ENCODE measurements at places on chromosomes 2 and 18.

- DNase-seq: no peak
Measured at GRCh38 chr2:188204824-188205223, 86.8 kb upstream of the GULP1 start.

GRCh38 chr18:23146861-23147469 lies 11.7 kb downstream of the CABLES1 start:
- DNase-seq: peak; percentile 66

- DNase-seq: no peak
Measured at GRCh38 chr18:44602845-44603244, 77.8 kb upstream of the SETBP1 start.

- no peak for DNase-seq
Measured at GRCh38 chr18:2897448-2898185, 50.8 kb downstream of the EMILIN2 start.

DNA sequence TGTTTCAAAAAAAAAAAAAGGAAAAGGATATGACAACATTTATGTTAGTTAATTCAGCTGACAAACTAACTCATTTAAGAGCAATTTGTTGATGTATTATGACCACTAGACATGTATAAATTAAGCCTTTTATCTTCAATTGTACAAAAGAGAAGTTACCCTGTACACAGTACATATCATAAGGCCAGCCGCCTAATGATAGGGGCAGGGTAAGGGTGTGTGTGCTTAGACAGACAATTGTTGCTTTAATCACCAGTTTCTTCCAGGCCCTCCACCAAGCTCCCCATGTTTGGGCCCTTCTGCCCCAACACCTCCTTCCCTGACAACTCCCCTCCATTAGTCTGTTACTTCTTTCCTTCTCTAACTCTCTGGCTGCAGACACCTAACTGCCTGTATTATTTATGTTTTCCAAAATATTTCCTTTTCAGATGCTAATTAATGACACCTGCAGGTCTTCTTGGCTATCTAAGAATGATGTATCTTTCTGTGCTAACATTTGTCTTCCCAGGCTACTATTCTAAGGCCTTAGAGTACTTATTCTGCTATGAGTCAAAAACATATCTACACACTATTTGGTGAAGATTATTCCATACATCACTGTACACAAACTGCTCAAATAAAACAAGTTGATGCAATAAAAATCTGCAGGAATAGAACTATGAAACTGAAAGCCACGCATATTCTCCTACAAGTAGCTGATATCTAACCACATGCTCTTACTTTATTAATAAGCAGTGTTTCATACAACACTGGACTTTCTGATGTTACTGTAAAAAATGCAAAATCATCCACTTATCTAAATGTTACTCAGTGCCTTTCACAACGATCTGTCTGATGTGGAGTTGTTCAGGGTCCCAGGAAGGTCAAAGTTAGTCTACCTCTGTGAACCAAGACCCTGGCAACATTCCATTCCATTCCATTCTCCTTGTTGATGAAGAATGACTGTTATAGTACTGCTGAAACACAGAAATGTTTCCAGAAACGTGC lies 26.4 kb downstream of the TMEM131 start:
- DNase-seq: no peak

DNA sequence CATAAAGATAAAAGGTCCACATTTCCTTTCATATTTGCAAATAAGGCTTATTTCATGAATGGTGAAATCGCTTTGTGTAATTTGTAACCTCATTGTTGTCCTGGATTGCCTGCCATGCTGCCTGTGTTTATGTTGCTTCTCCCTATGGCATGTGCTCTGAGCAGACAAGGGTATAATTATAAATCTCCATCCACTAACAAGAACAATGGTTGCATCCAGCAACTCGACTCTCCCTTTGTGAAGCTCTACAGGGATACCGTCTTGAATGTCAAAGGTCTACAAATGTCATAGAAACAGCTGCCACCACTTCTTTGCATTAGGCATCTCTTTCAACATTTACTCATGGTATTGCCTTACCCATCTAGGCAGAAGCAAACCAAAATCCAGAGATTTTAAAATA lies 209.6 kb downstream of the SLC8A1 start:
- no peak for DNase-seq

GRCh38 chr2:218418321-218418716 lies 604 bp upstream of the VIL1 start:
- DNase-seq: no peak

- DNase-seq: no peak
Measured at GRCh38 chr18:9694952-9695495, 13.1 kb upstream of the RAB31 start.

DNA sequence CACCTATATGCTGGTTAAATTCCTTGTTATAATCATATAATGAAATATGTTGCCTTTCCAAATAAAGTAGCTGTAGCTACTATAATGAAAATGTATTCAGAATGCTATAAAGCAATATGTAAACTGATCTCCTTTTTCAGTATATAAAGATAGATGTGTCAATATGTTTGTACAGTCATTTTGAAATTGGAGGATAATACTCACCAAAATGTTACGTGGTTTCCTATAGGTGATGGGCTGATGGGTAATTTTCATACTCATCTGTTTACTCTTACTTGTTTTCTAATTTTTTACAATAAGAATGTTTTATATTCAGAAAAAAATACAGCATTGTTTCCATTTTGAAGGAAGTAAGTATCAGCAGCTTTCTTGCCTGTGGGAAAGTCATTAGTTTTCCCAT lies 70.2 kb downstream of the PRKRA start:
- no peak for DNase-seq

DNA sequence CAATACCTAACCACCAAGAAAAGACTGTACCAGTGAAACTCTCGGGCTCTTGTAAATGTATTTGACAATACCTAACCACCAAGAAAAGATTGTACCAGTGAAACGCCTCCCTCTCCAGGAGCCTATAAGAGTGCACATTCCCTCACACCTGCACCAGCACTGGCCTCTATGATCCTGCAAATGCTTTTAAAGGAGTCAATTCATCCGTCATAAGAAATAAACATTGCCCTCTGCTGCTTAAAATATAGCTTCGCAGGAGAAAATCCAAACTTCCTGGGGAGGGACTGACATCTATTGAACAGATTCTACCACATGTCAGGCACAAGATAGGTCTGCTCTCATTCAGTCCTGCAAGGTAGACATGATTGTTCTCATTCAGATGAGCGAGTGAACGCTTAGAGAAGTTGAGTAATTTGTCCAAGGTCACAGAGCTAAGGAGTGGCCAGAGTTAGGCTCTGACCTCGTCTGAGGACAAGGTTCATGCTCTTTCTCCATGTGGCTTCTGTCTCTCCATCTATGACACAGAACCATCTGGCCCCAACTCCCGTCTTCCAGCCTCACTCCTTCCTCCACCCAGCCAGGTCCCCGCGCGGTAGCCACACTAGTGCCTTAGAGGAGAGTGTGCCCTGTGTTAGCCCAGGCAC lies 38.7 kb downstream of the MCFD2 start:
- peak; percentile 65 for DNase-seq

- no peak for DNase-seq
Measured at GRCh38 chr18:79394534-79395307, 1.0 kb upstream of the NFATC1 start.

GRCh38 chr2:177325554-177325953 lies 61.0 kb upstream of the NFE2L2 start:
- no peak for DNase-seq

DNA sequence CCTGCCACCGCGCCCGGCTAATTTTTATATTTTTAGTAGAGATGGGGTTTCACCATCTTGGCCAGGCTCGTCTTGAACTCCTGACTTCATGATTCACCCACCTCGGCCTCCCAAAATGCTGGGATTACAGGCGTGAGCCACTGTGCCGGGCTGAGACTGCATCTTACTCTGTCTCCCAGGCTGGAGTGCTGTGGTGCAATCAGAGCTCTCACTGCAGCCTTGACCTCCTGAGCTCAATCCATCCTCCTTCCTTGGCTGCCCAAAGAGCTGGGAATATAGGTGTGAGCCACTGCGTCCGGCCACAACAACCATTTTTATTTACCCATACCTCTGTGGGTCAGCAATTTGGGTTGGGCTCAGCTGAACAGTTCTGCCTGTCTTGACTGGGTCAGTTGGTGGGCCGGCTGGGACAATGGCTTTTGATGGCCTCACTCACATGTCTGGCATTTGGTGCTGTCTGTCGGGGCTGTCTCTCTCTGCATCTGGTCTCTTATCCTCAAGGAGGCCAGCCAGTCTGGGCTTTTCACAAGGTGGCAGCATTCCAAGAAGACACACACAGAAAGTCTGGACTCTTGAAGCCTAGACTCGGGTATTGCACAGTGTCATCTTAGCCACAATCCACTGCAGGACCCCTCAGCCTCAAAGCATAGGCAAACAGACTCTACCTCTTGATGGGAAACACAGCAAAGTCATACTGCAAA lies 116.8 kb upstream of the GATA6 start:
- no peak for DNase-seq

- DNase-seq: peak; percentile 35
Measured at GRCh38 chr2:143608758-143609157, 479.5 kb downstream of the ARHGAP15 start.

GRCh38 chr18:27211569-27211968 lies 26.5 kb upstream of the CHST9 start:
- no peak for DNase-seq

DNA sequence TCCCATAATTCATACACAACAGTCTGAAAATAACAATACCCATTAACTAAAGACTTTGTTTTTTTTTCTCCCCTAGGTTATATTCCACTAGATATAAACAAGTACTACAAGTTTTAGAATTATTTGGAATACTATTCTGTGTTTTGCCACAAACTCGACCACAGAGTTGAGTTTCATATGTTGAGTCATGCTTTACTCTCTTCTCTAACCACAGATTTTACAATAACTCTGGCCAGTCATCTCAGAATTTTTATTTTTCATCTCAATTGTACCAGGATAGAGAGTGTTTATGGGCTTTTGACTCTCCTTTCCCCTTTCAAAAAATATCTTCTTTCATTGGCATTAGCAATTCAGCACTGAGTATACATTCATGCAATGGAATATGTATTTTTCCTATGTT lies 348.7 kb upstream of the GALNT5 start:
- DNase-seq: no peak

DNA sequence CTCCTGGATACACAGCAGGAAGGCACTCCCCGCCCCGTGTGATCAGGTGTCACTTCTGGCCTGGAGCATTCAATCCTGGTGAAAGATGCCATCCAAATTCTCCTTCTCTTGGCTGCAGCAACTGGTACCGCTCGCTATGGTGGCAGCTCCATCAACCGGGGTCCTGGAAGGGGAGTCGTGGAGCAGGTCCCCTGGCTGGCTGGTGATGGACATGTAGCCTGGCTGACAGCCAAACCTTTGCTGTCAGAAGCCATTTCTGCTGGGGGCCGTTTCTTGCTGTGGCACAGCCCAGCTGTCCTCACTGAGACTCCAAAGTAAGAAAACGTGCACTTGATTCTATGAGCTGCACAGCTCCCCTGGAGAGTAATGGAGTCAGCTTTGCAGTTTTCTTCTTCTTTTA lies 7.1 kb upstream of the CYS1 start:
- DNase-seq: no peak

Measured in pons (tissue), 1 donor.